ENCODE measurements at places on chromosomes 4 and X.

DNA sequence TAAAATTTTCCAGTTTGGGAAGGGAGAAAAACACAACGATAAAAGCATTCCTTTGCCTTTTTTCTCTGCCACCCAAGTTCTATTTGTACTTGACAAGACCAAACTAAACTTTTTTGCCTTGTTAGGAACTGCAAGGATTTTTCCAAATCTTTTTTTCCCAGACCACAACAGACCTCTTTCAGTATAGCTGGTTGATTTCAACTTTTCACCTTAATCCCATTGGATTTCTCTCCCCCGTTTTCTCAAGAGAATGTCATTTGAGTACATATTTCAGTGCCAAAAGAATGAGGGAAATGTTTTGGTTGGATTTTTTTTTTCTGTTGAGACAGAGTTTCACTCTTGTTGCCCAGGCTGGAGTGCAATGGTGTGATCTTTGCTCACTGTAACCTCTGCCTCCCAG is 18.5 kb upstream of the SGMS2 start:
- no peak for DNase-seq

DNA sequence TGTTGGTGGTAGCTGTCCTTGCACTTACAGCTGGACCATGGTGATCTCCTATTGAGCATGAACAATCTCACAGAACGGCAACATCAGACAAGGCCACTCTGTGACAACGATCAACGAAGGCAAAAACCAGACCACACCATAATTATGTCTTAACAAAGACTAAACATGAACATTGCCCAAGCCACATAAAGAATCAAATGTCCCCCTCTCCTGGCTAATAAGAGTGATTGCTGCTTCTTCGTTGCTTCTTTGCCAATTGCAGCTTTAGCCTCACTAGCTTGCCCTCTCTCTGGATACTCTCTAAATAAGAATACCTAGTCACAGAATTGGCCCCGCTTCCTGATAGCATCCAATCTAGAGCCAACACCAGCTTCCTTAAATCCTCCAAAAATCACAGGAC is 41.5 kb upstream of the PGRMC1 start:
- DNase-seq = no peak

DNA sequence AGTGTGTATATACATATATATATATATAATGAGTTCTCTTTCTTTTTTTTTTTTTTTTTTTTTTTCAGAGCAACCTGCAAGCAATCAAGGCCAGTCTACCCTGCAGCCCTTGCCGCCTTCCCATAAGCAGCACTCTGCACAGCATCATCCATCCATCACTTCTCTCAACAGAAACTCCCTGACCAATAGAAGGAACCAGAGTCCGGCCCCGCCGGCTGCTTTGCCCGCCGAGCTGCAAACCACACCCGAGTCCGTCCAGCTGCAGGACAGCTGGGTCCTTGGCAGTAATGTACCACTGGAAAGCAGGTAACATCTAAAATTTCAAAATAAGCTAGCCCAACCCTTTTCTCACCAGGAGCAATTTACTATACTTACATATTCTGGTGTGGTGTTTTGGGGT is 316.3 kb downstream of the DCTD start:
- no peak for DNase-seq

GRCh38 chr4:2948895-2949781 is 14.1 kb downstream of the NOP14 start:
- no peak for DNase-seq

- no peak for DNase-seq
These were observed 4.1 kb downstream of the ARMCX2 start for GRCh38 chrX:101655534-101655933.

GRCh38 chrX:20452487-20452886 is 185.8 kb upstream of the RPS6KA3 start:
- no peak for DNase-seq

- DNase-seq = no peak
These were observed 35.4 kb upstream of the DHRSX start for GRCh38 chrX:2536141-2536540.

GRCh38 chrX:10160211-10160610 is 3.4 kb downstream of the CLCN4 start:
- DNase-seq = no peak

DNA sequence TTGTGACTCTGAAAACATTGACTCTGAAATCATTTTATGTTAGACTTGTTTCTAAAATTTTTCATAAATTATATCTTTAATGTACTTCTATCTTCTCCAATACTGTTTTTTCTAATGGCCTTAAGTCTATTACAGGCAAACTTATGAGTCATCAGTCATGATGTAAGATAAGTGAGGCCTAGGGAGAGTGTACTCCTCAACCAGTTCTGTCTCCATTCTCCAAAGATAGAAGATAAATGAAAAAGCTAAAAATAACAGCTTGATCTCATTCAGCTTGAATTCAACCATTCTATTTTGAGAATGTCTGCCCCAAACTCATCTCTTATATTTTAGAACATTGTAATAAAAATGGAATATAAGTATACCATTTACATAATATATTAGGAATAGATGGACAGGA is 34.5 kb downstream of the STBD1 start:
- no peak for DNase-seq

GRCh38 chrX:151099001-151099400 is 77.4 kb upstream of the GPR50 start:
- DNase-seq = no peak

- DNase-seq = no peak
These were observed 12.3 kb upstream of the SYTL5 start for GRCh38 chrX:37993837-37994619.

GRCh38 chr4:181860157-181860556 is 383.0 kb upstream of the TENM3 start:
- no peak for DNase-seq

DNA sequence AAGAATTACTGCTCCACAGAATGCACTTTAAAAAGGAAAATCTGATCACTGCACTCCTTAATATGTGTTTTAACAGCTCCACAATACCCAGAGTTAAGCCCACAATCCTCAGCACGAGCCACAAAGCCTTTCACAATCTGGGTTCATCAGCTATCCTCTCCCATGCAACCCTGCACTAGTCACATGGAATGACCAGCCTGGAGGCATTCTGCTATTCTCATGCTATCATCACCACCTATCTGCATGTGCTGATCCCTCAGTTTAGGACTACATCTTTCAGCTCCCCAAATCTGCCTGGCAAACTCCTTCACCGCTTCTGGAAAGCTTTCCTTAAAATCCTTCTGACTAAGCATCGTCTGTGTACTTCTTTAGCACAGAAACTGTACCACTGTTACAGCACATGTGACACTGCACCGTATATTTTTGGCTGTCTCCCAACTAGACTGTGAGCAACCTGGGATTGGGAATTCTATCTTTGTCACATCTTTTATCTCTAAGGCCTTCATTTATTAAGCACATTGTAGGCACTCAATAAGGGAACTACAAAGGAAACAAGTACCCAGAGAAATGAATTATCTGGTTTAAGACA is 18.3 kb upstream of the EIF1AX start:
- no peak for DNase-seq

- DNase-seq = no peak
These were observed 26.7 kb upstream of the GPRIN3 start for GRCh38 chr4:89334311-89334710.

DNA sequence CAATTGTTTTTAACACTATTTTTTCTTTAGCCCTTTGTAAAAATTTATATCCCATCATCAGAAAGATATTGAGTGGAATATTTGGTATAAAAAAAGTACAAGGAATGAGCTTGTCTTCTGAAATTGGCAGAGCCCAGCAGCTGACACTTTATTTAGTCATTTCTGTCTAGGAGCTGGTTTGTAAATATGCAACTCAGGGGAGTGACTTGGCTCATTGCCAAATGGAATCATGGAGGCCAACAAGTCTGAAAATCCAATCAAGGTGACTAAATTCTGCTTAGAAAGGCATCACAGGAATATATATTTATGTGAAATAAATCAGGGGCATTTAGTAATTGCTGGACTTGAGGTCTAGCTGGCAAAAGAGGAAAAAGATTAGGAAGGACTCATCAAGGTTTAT is 74.4 kb downstream of the OTC start:
- DNase-seq = no peak

GRCh38 chr4:88813013-88813412 is 115.4 kb upstream of the NAP1L5 start:
- DNase-seq = no peak

DNA sequence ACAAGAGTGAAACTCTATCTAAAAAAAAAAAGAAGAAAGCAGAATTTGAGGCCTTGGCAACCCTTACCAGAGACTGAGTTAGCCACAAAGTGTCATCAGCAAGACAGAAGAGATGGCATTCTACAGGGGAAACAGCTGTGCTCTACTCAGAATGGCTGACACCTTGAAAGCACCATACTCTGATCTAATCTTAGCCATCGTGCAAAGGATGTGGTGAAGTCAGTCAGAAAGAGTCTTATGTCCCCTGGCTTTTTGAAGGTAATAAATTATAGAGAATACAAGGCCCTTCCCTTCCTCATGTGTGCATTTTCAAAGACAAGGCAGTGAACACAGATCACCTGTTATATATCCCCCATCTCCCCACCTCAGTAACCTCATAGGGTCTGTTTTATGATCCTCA is 13.2 kb downstream of the CLNK start:
- no peak for DNase-seq

DNA sequence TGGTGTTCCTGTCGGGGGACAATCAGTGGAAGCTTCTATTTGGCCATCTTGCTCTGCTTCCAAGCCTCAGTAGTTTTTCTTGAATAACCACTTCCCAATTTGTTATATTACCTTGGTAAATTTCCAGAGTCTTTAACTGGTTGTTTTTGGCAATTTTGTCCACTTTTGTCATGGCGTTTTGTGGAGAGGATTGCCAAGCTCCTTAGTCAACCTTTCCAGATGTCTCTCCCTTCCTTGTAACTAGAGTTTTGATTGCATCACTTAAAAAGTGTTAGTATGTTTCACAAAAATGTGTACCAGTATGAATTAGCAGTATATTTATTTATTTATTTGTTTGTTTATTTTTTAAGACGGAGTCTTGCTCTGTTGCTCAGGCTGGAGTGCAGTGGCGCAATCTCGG is 15.8 kb upstream of the UXT start:
- no peak for DNase-seq

DNA sequence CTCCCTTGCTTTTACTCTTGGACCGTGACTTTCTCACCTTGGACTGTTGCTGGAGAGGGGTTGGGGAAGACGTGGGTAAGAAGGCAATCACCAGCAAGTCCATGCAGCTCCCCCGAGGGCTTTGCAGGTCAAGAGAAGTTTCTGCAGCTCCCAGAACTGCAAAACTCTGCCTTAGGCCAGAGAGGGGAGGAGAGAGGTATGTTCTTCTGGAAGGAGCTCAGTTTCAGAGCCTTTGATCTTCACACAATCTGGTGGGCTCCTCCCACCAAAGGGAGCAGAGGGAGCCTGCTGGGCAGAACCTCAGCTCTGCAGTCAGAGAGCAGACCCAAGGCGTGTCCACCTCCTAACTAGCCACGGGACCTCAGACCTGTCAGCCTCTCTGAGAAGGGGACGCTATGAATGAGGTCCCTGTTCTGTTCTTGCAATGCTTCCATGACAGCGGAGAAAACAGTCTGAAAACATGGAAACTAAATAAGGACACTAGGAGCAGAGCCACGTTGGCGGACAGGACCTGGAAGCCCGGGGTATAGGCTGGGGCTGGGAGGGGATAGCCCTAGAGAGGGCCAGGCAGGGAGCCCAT is 92.8 kb downstream of the EVC2 start:
- no peak for DNase-seq

GRCh38 chr4:7947927-7948326 is 8.3 kb upstream of the AFAP1 start:
- no peak for DNase-seq

- DNase-seq = no peak
These were observed 172.8 kb downstream of the FBXW7 start for GRCh38 chr4:152363086-152363485.

- DNase-seq = no peak
These were observed 47.2 kb downstream of the CLOCK start for GRCh38 chr4:55499495-55499894.

- no peak for DNase-seq
These were observed 169.9 kb downstream of the KCNIP4 start for GRCh38 chr4:21778702-21779101.

DNA sequence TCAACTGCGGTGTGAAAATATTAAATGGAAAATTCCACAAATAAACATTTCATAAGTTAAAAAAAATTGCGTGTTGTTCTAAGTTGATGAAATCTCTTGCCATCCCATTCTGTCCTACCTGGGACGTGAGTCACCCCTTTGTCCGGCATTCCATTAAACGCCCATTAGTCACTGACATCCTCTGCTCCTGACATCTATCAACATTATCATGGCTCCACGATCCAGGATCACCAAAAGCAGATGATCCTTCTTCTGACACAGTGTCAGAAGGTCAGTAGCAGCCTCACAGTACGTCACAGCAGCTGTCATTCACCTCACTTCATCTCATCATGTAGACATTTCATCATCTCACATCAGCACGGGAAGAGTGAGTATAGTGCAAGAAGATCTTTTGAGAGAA is 125.7 kb downstream of the ZNF827 start:
- DNase-seq = no peak

DNA sequence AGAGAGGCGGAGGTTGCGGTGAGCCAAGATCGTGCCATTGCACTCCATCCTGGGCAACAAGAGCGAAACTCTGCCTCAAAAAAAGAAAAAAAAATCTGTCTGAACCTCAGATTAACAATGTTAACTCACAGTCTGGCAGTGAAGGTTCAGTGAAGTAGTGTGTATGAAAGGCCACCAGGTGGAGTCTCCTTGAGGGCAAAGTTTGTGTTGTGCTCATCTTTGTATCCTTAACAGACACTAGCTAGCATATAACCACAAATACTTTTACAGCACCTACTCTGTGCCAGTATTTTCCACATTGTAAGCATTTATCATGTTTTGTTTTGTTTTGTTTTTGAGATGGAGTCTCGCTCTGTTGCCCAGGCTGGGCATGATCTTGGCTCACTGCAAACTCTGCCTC is 46.0 kb upstream of the MGST2 start:
- DNase-seq = no peak

Data from stimulated activated CD4-positive, alpha-beta T cell treated with anti-CD3 and anti-CD28 coated beads, Interleukin-4, amount 100 ng/mL, for 4 hours (primary cell).